ENCODE measurements at places on chromosomes 4 and X.

DNA sequence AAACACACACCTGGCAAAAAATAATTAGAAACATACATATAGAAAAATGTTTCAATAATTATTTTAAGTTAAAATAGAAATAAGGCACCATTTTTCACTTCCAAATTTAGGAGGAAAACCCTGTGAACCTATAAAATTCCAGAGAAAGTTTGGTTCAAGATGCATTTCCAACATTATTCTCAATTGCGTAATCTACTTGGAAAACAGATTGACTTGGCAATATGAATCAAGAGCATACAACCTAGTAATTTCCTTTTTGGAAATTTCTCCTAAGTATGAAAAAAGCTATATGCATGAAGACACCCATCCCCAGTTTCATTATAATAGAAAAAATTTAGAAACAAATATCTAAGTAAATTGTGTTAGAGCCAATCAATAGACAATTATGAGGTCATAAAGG is 242.9 kb downstream of the IQCM start:
- no peak for DNase-seq

GRCh38 chr4:125360727-125361126 is 46.0 kb downstream of the FAT4 start:
- DNase-seq = no peak

- no peak for DNase-seq
Measured at GRCh38 chr4:47809654-47810203, 28.1 kb downstream of the CORIN start.

GRCh38 chr4:138650929-138651448 is 364.6 kb upstream of the NOCT start:
- DNase-seq = peak; percentile 23

GRCh38 chr4:98747393-98748091 is 89.1 kb upstream of the TSPAN5 start:
- no peak for DNase-seq

DNA sequence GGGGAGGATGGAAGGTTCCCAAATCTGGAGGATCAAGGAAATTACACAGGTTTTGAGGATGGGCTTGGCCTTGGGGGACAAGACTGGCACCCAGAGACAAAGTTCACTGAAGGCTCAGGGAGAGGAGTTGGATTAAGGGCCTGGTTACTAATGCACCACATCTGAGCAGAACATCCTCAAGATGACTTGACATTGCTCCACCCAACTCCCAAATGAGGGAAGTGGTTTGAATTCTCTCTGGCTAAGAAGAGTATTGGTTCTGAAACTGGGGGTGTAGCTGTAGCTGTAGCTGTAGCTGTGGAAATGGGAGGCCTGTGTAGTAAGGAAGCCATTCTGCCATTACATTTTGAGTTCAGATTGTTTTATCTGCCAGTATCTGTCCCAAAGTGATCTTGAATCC is 129.4 kb downstream of the RASL11B start:
- no peak for DNase-seq

GRCh38 chrX:2383735-2384134 is 117.0 kb downstream of the DHRSX start:
- no peak for DNase-seq

DNA sequence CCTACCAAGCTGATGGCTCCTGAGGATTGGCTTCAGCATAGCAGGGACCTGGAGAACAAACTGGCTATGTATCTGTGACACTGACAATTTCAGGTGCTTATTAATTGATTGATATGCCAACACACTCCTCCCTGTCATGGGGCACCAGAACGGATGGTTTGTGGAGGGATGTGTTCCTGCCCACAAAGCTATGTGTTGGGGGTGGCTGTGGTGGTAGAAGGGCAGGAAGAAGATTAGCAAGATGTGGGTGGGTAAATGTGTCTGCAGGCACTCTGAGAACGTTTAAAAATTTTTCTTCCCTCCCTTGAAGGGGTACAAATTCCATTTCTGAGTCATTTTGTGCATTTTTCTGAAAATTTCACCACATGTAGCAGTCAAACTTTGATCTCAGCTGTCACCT is 55.0 kb upstream of the SCML1 start:
- DNase-seq = no peak
